ENCODE measurements at places on chromosomes 3 and 15. TPM values are rescaled to one million over a fixed set of nuclear protein-coding genes. Genes with fewer than 3 reads are reported as not detected.

Gene GPR62
- total RNA-seq, result not detected

Gene DAZL
- total RNA-seq, result not detected

Gene PRTG
- total RNA-seq, result 1.0 TPM

Gene LCTL
- total RNA-seq, result not detected

Measured in body of pancreas (tissue), 4 donors.